AG04449 (cell line): ENCODE measurements at places on chromosomes 16 and 17.

DNA sequence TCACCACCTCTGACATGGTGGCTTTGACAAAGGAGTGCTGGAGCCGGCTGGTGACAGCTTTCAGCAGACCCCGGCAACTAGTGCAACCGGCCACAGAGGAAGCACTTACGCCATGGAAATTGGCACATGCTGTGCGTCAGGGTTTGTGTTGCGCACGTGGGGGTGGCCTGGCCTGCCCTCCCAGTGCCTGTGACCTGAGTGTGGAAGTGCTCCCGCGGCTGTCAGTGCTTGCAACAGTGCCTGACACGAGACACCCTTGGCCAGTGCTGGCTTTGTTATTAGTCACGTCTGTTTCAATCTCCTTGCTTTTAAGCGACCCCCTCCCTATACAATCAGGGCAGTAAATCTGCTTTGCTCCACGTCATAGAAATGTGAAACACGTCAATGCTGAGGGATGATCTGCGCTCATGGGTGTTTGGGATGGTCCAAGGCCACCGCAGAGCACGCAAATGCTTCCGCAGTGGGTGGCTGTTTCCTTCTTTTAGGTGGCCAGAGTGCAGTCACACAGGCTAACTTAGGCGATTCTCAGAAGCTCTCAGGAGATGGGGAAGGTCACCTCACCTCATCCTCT is 64.3 kb downstream of the PGS1 start:
- DNase-seq = no peak

- DNase-seq = no peak
Observed at GRCh38 chr17:34390649-34391048, 27.6 kb upstream of the CCL1 start.

- no peak for DNase-seq
Observed at GRCh38 chr16:79845734-79846135, 245.2 kb upstream of the MAF start.

- no peak for DNase-seq
Observed at GRCh38 chr17:34581446-34582184, 2.2 kb downstream of the TMEM132E start.

DNA sequence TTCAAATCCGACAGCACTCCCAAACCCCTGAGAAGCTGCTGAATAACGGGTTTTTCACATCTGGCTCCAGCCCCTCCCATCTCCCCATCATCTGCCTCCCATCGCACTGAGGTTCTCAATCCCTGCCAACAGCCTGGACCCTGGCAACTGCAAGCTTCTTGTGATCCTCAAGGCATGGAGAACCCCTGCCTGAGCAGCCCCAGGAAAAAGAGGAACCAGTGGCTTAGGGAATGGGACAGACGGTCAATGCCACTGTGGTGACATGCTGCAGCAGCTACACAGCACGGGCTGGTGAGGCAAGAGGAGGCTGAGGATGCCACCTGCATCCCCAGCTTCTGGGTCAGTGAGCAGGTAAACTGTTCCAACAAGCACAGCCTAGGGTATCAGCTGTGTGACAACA is 3.3 kb upstream of the MBTPS1 start:
- no peak for DNase-seq

- no peak for DNase-seq
Observed at GRCh38 chr17:29694918-29695563, 72.3 kb upstream of the CORO6 start.

DNA sequence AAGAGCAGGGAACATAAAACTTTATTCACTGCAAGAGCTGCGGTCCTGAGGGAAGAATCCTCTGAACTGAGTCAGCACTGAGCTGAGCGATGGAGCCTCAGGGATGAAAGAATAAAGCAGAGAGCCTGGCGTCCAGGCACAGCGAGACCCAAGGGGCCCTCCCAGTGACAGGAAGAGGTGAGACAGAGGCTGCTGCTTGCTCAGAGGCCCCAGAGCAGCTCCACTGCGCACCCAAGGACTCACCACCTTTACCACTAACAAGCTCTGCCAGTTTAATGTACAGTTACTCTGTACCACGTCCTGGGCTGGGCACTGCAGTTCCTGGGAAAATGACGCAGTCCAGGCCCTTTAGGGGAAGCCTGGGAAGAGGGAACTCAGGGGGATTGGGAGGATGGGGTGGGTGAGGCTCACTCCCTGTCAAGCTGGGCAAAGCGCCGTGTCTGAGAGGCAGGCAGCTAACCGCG is 5.6 kb downstream of the GFAP start:
- peak; percentile 45 for DNase-seq

GRCh38 chr16:25707982-25708583 is 16.3 kb downstream of the HS3ST4 start:
- no peak for DNase-seq

DNA sequence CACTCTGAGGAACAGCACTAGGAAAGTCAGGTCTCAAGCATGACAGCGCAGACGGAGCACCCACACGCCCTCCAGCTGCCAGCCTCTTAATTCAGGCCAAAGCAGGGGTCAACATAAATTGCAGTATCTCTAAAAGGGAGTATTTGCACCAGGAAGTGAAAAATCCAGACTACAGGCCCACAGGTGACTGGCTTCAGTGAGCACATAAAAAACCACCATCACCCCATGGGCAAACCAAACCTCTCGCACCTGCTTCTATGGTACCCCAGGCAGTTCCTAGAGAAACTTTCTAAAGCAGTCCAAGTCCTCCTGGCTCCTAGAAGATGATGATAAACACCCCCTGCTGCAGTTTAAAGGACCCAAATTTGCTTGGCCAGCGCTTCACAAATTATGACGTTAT is 129.8 kb downstream of the ZNF423 start:
- no peak for DNase-seq

DNA sequence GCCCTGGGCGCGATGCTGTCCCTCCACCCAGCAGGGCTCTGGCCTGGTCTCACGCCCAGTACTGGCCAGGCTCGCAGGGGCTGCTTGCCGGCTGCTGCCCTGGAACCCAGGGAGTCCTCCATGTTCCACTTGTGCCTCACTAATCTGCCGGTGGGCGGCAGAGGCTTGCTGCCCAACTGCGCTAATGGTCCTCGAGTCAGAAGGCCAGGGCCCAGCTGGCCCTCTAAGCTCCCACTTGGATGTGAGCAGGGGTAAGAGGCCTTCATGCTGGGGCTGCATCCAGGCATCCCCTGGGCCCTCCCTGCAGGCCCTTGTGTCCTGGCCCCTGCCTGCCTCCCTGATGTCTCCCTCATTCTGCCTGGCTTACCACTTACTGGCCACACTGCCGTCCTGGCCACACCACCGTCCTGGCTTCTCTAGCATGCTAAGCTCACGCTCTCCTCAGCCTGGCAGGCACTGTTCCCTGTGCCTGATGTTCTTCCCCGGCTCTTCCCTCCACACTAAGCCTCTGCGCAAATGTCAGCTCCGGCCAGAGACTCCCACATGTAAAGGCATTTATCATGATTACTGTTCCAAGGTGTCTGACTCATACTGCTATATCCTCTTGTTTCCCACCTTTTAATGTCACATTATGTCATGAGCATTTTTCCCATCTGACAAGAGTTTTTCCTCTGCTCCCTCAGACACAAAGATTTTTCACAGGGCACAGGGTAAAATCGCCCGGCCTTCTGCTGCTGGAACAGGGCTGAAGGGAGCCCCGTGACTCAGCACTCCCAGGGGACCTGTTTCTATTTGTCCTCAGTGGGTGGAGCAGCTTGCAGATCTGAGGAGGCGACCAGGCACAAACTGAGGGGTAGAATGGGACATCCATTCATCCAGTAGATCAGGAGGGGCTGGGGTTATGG is 15.9 kb downstream of the B9D1 start:
- DNase-seq = peak; percentile 62

DNA sequence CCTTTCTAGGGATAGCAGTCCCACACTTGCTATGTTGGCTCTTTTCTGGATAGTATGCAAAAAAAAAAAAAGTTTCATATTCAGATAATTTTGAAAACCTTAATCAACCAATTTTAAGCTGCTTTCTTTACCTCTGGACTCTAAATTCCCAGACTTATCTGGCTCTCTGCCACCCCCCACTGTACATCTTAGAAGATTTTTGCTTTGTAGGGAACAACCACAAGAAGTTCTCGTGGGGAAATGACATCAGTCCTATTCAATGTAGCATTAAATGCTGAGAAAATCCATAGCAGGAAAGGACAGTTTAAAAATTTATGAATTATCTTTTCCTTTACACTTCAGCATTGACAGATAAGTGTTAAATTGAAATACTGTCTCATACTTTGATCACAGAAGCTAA is 562.7 kb upstream of the HSBP1 start:
- DNase-seq = peak; percentile 14

- DNase-seq = no peak
Observed at GRCh38 chr16:74842413-74842812, 67.8 kb upstream of the FA2H start.

DNA sequence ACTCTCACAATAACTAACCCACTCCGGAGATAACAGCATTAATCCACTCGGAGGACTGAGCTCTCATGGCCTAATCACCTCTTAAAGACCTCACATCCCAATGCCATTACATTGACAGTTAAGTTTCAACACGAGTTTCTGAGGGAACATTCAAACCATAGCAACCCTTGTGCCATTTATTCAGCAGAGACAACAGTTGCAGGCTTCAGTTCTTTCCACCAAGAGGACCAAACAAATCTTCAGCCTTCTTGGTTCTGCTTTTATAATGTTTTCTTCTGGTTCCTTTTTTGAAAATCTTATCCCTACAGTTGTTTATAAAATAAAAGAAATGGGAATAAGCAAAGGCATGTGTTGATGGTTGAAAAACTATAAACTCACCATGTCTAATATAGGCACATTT is 2.1 kb upstream of the CD300E start:
- DNase-seq = no peak

DNA sequence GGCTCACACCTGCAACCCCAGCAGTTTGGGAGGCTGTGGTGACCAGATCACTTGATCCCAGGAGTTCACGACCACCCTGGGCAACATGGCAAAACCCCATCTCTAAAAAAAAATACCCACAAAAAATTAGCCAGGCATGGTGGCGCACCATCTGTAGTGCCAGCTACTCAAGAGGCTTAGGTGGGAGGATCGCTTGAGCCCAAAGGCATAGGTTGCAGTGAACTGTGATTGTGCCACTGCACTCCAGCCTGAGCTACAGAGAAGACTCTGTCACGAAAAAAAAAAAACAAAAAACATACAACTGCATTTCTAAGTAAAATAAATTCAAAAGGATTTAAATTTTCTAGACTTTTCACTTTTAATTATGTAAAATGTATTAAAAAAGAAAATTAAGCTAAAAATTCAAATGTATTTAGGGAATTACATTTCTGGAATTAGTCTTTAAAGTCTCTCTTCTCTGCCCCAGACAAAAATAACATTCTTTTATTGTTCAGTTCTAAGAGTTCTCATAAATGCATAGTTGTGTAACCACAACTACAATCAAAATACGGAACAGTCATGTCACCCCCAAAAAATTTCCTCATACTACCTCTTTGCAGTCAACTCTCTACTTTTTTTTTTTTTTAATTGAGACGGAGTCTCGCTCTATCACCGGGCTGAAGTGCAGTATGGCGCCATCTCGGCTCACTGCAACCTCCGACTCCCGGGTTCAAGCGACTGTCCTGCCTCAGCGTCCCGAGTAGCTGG is 14.1 kb downstream of the FAM222B start:
- no peak for DNase-seq

DNA sequence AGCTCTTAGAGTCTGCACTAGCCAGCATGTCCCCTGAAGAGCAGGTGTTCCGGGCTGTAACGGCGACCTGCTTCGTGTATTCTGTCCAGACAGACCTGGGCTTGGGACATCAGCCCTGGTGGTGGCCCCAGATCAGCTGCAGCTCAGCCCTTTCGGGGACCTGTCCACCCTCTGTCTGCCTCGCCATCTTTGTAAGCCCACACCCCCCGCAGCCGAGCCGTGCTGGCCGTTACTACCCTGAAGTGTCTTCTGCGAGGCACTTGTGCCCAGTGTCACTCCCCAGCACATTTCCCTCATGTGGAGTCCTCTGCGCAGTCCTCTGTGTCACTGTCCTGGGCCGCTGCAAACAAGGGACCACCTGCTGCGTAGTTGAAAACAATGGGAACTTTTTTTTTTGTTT is 10.4 kb downstream of the CARD14 start:
- no peak for DNase-seq

- DNase-seq = no peak
Observed at GRCh38 chr16:354291-354881, 1.9 kb upstream of the AXIN1 start.

GRCh38 chr17:19398301-19399181 is 11.6 kb upstream of the MFAP4 start:
- no peak for DNase-seq

GRCh38 chr16:67448580-67448979 is 17.7 kb downstream of the HSD11B2 start:
- DNase-seq = no peak

DNA sequence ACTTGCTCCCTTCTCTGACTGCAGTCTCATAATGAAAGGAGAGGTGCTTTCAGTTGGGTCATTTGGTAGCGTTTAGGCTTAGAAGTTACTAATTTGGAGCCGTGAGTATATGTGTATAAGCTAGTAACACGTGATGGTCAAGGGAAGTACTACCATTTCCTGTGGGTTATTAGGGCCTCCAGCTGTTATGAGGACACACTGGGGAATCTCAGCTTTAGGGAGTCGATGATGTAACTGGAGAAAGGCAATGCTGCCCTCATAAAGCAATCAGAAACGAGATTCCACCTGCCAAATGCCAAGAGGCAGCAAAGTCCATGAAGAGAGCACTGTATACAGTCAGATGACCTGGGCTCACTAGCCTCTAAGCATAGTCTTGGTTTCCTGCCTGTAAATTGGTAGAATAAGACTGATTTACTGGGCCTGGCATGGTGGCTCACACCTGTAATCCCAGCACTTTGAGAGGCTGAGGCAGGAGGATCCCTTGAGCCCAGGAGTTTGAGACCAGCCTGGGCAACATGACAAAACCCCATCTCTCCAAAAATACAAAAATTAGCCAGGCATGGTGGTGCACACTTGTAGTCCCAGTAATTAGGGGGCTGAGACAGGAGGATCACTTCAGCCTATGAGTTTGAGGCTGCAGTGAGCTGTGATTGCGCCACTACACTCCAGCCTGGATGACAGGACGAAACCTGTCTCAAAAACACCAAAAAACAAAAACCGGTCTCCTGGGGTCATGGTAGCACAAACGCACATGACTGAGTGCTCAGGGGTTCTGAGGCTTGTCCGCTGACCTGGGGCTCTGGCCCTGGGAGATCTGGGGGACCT is 53.0 kb downstream of the SF3B3 start:
- no peak for DNase-seq

DNA sequence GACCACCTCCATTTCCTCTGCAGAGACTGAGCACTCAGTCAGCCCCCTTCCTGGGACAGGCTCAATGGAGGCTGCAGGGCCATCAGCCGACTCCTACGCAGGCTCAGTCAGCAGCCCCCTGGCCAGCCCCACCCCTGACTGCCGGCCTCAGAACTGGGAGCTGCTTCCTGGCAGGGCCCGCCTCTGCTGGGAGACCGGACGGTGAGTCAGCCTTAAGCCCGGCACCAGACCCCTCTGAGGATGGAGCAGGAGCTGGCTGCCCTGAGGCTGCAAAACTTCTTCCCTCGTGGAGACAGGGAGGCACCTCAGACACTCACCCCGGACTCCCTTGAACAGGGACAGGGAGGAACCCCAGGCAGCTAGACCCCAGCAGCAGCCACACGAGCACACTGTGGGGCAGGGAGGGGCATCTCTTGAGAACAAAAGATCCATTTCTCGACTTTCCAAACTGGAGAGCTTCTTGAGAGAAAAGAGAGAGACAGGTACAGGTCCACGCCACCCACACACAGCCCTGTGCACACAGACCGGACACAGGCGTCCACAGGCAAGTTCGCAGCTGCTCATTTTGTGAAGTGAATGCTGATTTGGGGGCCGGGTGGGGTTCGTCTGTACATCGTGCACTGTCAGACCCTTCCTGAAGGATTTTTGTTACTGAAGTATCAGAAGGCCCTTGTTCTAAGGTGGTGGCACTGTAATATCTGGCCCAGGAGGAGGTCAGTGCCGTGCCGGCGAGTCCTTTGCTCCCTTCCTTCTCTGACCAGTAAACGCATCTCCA is 1.3 kb upstream of the TUBB3 start:
- DNase-seq = peak; percentile 71

GRCh38 chr17:8189041-8189710 is 804 bp downstream of the BORCS6 start:
- DNase-seq = no peak
